ENCODE measurements at places on chromosomes 12 and 14. TPM values are rescaled to one million over a fixed set of nuclear protein-coding genes. Genes with fewer than 3 reads are reported as not detected.
A peak's percentile ranks its signal among the peaks of the same experiment; 100 is the strongest.

Gene EEF1AKMT3
- 10.8 TPM for polyA plus RNA-seq

Gene AVPR1A
- not detected for polyA plus RNA-seq

Gene MOK
- polyA plus RNA-seq = 13.3 TPM

DNA sequence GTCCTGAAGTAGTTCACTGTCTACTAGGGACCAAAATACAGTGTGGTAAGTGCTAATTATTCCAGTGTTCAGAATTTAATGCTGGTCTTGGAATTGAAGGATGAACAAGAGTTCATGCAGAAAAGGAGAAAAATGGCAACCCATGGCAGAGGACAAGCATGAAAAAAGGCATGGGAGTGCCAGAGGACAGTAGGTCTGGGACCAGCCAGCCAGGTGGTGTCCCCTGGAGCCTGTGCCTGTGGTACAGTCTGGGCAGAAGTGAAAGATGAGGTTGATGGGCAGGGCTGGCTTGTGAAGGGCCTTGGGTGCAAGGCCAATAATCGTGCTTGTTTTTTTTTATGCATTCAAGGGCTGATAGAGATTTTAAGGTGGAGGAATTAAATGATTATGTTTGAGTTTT lies 21.0 kb downstream of the C12orf75 start:
- DNase-seq = no peak
- no peaks in the 10 kb centered on the region for H3K27me3 ChIP-seq
- no peak overlapping the region for H3K27ac ChIP-seq

- no peak for DNase-seq
- no peak overlapping the region for H3K4me3 ChIP-seq
- no peaks in the 10 kb centered on the region for H3K4me1 ChIP-seq
Observed at GRCh38 chr12:28574746-28575592, 384.7 kb downstream of the CCDC91 start.

Gene DIO3
- not detected for polyA plus RNA-seq

Gene PTPRB
- polyA plus RNA-seq = 1.1 TPM

GRCh38 chr14:94010625-94011024 lies 13.5 kb downstream of the CCDC197 start:
- peaks cover 5% of the 10 kb centered on the region for H3K27me3 ChIP-seq
- no peaks in the 10 kb centered on the region for H3K36me3 ChIP-seq
- H3K27ac ChIP-seq = no peak overlapping the region
- peaks cover 3% of the 10 kb centered on the region for H3K4me1 ChIP-seq
- no peak overlapping the region for H3K4me3 ChIP-seq

GRCh38 chr12:122880668-122881067 lies 15.3 kb downstream of the VPS37B start:
- H3K4me1 ChIP-seq = peaks cover 4% of the 10 kb centered on the region
- H3K4me3 ChIP-seq = no peak overlapping the region
- H3K27ac ChIP-seq = no peak overlapping the region
- no peaks in the 10 kb centered on the region for H3K27me3 ChIP-seq
- DNase-seq = peak; percentile 71

GRCh38 chr14:20686386-20687143 lies 2.0 kb upstream of the ANG start:
- H3K4me3 ChIP-seq = no peak overlapping the region
- no peak for DNase-seq
- H3K27me3 ChIP-seq = no peaks in the 10 kb centered on the region
- no peaks in the 10 kb centered on the region for H3K36me3 ChIP-seq
- H3K4me1 ChIP-seq = no peaks in the 10 kb centered on the region

- no peaks in the 10 kb centered on the region for H3K27me3 ChIP-seq
- H3K4me3 ChIP-seq = no peak overlapping the region
- DNase-seq = no peak
- H3K27ac ChIP-seq = no peak overlapping the region
- no peaks in the 10 kb centered on the region for H3K4me1 ChIP-seq
Observed at GRCh38 chr14:75461303-75461702, 33.5 kb downstream of the JDP2 start.

DNA sequence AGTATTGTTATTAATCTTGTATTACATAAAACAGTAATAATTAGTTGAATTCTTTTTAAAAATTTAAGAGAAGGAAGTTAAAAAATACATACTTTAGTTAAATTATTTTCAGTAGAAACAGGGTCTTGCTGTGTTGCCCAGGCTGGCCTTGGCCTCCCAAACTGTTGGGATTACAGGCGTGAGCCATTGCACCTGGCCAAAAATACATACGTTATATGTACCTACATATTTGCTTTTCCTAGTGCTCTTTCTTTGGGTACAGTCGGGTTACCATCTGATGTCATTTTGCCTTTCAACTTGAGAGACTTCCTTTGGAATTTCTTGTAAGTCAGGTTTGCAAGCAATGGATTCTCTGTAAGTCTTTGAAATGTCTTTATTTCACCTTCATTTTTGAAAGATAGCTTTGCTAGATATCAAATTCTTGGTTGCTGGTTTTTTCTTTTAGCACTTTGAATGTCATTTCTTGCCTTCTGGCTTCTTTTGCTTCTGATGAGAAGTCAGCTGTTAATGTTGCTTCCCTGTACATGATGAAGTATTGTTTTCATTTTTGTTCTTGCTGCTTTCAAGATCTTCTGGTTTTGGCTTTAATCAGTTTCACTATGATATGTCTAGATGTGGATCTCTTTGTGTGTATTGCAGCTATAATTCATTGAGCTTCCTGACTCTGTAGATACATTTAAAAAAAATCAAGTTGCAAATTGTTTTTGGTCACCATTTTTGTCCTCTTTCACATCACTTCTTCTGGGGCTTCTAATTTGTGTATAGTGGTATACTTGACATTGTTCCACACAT lies 84.4 kb downstream of the SPATS2 start:
- H3K36me3 ChIP-seq = no peaks in the 10 kb centered on the region
- no peak for DNase-seq
- no peaks in the 10 kb centered on the region for H3K27me3 ChIP-seq
- H3K27ac ChIP-seq = no peak overlapping the region
- H3K4me1 ChIP-seq = no peaks in the 10 kb centered on the region
- no peak overlapping the region for H3K4me3 ChIP-seq

DNA sequence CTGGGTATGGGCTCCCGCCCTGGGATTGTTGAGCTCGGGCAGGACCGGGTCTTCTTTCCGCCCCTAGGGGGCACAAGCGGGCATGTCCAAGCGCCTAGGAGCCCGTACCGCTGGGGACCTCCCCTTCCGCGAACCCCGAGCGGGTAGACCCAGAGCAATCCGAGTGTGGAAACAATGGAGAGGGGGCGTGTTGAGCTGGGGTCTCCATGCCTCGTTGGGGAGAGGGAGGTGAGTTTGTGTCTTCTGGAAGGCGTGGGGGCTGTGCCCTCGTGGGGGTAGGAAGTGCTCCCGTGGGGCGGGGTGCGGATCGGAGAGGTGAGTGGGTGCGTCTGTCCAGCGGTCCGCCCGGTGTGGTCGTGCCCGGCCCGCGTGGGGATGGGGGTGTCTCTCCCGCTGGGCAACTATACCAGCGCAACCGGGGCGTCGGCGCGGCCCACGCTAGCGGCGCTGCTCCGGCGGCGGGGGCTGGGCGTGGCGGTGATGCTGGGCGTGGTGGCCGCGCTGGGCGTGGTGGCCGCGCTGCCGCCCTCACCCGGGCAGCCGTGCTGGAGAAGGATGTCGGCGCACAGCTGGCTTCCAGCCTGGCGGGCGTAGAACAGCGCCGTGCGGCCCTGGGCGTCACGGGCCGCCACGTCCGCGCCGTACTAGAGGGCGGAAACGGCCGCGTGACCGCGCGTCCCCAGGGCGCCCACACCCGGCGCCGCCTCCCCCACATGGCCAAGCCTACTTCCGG lies 12.2 kb downstream of the AGAP2 start:
- H3K4me3 ChIP-seq = peak overlapping the region; percentile 76
- DNase-seq = peak; percentile 96
- H3K36me3 ChIP-seq = peaks cover 3% of the 10 kb centered on the region
- peak overlapping the region; percentile 49 for H3K27ac ChIP-seq
- H3K27me3 ChIP-seq = no peaks in the 10 kb centered on the region
- no peaks in the 10 kb centered on the region for H3K4me1 ChIP-seq

Gene C12orf50
- polyA plus RNA-seq = 0.10 TPM

GRCh38 chr12:99917711-99918402 lies 66.9 kb downstream of the ANKS1B start:
- no peaks in the 10 kb centered on the region for H3K36me3 ChIP-seq
- H3K27me3 ChIP-seq = no peaks in the 10 kb centered on the region
- no peak for DNase-seq
- H3K4me1 ChIP-seq = peaks cover 5% of the 10 kb centered on the region

Gene CPSF6
- polyA plus RNA-seq = 46.2 TPM
